ENCODE measurements at places on chromosomes 7 and 10.

DNA sequence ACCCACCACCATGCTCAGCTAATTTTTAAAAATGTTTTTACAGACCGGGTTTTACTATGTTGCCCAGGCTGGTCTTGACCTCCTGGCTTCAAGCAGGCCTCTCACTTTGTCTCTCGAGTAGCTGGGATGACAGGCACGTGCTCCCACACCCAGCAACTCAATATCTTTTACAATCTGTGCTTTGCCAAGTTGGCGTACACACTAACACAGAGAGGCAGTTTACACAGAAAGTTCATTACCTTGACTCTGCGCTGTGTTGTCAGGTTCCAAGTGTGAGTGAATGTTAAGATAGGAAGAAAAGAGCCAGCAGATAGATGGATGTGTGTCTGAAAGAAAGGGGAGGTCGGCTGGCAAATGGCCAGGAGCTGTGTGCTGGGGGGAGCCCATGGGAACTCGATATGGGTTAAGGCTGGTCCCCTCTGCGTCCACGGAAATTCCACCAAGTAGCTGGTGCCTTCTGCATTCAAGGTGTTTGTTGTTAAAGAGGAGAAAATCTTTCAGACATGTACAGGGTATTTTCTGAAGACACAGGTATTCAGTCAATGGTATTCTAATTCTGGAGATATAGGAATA lies 299.8 kb downstream of the CAMK1D start:
- no peak for DNase-seq

GRCh38 chr7:19558527-19558926 lies 150.3 kb downstream of the POLR1F start:
- no peak for DNase-seq

DNA sequence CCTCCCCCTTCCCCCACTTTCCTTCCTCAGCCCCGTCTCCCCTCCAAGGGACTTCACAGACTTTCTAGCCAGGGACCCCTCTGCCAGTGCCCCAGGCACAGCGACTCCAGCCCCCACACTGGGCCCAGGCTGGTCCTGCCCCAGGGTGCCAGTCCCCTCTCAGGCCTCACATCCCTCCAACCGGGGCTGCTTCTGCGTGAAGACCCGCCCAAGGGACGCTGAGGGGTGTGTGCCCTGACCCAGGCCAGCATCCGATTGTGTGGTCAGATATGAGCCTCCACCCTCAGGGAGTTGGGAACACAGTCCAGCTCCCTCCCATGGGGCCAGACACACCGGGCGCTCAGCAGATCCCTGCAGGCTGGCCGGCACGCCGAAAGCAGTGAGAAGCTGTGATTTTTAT lies 97.0 kb downstream of the MICALL2 start:
- no peak for DNase-seq

DNA sequence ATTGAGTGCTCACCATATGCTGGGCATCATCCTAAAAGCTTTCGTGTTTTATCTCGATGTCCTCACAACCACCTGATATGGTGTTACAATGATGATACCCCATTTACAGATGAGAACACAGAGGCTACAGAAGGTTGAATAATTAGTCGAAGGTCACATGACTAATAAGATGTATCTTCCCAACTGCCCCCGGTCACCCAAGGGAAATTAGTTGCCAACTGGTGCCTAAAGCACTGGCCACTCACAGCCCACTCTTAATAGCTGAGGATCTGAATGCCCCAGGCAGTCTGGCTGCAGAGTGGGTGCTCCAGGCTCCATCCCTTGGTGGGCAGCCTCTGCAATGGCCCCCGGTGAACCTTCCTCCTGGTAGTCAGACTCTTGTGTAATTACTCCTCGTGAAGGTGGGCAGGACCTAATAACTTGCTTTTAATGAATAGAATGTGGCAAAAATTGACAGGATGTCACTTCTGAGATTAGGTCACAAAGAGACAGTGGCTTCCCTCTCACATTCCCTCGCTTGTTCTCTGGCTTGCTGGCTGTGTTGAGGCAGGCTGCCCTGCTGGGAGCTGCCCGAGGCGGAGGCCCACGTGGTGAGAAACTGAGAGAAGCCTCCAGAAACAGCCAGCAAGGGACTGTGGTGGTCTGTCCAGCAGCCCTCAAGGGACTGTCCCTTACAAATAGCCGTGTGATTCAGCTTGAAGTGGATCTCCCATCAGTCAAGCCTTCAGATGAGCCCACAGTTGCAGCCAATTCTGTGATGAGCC lies 109.4 kb downstream of the ARHGAP22 start:
- no peak for DNase-seq

DNA sequence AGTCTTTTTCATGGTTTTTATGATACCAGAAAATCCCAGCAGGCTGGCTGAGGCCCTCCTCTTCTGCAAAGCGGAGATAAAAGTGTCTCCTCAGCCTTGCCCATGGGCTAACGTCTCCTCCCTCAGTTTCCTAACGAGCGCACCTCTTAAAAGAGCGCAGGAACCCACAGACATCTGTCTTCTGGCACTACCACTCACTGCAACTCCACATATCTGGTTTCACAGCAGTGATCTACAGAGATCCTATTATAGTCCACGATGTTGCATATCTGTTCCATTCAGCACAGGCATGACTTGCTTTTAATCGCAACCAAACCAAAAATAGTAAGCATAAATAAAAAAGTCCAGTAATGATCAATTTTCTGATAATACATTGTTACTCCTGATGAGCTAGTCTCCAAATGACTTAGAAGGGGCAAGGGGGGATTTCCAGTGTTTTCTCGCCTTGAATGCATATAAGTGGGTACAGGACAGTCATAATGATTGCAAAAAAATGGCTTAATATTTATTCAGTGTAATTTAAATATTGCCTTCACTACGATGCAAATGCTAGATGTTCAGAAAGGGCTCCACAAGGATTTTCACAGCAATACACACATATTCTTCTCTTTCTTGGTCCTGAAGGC lies 20.9 kb downstream of the ANKRD22 start:
- no peak for DNase-seq

GRCh38 chr7:36667007-36667745 lies 57.1 kb downstream of the AOAH start:
- no peak for DNase-seq

DNA sequence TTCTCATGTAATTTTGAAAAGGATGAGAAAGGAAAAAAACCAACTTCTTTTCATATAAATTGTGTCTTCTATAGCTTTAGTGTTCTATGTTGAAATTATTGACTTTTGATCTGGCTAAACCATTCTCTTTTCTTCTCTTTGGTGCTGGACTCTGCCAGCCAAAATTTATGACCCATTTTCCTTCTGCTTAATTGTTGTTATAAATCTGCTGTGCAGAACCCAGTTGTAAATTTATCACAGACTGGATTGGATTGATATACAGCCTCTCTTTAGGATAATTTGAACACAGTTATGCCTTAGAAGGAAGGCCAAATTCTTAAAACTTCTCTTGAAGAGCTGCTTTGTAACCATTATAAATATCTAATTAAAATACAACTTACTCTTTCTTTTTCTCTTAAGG lies 93.8 kb downstream of the PARP12 start:
- no peak for DNase-seq

DNA sequence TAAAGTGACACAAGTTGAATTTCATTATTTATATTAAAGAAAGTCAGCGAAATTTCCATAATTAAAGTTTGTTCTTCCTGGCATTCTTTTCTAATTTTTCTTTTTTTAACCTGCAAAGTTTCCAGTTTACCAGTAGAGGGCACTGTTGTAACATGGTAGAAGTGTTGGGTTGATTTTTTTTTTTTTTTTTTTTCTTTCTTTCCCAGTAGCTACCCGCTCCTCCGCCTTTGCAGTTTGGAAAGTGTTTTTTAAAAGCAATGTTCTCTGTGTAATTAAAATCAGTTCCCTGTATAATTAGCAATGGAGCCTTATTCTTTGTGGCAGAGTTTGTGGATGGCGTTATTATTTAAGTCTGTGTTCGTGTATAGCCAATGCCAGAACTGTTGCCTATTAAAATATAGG lies 53.7 kb downstream of the TAF3 start:
- no peak for DNase-seq

- DNase-seq, result no peak
Measured at GRCh38 chr10:60943316-60944057, 498 bp downstream of the RHOBTB1 start.

DNA sequence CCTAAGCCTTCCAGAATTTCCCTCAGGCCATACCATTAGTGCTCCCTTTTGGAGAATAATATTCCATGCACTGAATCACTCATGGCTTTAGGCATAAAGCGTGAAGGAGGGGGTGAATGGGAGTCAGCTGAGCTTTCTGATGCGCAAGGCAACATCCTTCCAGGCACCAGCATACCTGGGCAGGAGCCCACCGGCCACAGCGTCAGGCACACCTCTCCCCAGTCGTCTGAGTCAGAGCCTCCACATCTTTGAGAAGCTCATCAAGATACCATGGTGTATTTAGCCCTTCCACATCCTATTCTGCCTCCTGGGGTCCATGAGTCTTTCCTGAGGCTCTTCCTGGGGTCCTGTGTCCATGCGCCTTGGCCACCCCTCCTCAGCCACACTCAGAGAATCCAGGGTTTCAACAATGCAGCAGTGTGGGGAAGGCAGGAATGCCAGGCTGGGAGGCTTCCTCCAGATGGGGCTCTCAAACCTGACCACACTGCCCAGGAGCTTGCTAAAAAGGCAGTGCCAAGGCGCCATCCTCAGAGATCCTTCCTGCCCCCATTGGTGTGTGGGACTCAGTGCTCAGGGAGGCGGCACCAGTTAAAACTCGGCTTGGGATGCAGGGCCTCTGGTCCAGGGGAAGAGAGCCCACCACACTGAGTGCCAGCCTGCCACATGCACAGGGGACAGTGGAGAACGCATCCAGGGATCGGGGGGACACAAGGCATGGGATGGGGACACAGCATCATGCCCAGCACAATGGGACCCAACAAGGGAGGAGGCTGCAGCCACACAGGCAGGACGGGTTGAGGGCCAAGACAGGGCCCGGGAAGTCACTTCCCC lies 31.6 kb downstream of the RASGEF1A start:
- DNase-seq, result no peak

GRCh38 chr7:142077762-142078161 lies 33.8 kb upstream of the MGAM2 start:
- DNase-seq, result no peak

GRCh38 chr7:77346441-77346840 lies 69.7 kb downstream of the GSAP start:
- DNase-seq, result no peak

All from astrocyte of the cerebellum (primary cell).